Endothelial cell of umbilical vein (primary cell): ENCODE measurements at places on chromosomes 12 and 14.

DNA sequence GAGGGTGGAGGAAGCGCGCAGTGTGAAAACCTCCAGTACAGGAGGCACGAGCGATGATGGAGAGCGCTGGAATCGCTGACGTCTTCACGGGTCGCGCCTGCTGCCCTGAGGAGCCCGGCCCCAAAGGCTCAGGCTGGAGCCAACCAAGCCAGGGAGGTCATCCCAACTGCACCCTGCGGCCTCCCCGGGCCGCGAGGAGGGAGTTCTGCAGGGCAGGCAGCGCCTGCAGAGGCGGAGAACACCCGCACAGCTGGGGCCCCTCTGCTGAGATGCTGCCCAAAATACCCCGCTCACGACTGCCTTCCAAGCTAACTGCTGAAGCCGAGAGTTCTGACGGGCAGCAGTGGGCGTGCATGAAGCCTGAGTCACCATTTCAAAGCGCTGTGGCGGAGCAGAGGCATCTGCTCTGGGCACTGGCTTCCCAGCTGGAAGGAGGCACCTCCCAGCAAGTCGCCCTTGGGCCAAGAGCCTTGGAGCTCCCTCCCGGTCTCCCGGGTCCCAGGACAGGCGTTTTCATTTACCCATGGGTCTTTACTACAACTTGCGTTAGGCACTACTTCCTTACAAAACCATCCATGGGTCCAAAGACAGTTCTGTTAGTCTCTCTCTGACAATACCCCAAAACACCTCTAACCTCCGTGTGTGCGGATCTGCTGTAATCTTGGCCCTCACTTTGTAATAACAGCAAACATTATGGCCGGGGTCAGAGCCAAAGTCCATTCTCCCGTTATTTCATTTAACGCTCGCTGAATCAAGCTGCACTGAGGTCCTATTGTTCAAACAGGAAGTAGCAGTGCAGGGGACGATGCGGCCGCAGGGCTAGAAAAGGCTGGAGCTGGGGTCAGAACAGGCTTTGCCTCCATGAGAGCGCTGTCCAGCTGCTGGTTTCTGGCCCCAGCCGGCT lies 60.1 kb upstream of the RIMBP2 start:
- peak; percentile 75 for DNase-seq

DNA sequence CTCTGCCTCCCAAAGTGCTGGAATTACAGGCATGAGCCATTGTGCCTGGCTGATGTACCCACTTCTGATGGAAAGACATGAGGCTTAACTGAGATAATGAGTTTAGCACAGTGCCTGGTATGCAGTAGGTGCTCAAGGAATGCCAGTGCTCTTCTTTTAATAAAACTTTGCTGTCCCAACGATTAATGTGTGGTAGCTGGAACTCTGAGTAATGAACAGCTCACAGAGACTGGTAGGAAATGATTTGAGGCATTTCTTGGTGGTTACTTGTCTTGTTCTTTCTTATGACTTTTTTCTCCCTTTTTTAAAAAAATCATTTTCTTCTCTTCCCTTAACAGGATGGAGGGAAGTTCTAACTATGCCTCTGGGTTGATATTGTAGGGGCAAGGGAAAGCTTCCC lies 235.7 kb upstream of the PWP1 start:
- no peak for DNase-seq

DNA sequence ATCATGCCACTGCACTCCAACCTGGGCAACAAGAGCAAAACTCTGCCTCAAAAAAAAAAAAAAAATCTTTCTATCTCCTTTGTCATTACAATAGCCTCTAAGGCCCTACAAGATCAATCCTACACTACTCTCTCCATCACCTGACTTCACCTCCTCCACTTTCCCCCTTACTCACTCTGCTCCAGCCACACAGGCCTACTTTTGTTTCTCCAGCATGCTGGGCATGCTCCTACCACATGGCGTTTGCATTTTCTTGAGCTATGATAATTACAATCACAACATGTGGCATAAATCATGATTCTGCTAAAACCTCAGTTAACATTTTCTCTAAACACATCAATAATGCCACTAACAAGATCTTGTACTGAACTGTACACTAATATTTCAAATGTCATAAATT lies 7.8 kb downstream of the PPP1R13B start:
- no peak for DNase-seq

DNA sequence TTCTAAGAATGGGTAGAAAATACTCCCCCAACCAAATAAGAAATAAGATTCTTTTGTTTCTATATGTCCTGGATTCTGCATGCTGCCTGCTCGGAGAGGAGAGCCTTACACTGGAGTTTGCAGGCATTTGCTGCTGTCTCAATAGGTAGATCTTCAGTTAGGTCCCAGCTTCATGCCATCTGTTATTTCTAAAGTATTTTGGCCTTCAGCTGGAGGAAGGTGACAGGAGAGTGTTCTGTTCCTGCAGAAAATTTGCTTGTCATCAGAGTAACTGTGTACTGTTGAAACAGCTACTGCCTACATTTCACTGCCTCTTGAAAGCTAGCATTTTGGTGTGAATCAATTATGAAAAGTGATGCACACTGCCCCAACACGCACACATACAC lies 966.9 kb downstream of the NRXN3 start:
- no peak for DNase-seq
